ENCODE measurements at places on chromosomes 5 and 9.

DNA sequence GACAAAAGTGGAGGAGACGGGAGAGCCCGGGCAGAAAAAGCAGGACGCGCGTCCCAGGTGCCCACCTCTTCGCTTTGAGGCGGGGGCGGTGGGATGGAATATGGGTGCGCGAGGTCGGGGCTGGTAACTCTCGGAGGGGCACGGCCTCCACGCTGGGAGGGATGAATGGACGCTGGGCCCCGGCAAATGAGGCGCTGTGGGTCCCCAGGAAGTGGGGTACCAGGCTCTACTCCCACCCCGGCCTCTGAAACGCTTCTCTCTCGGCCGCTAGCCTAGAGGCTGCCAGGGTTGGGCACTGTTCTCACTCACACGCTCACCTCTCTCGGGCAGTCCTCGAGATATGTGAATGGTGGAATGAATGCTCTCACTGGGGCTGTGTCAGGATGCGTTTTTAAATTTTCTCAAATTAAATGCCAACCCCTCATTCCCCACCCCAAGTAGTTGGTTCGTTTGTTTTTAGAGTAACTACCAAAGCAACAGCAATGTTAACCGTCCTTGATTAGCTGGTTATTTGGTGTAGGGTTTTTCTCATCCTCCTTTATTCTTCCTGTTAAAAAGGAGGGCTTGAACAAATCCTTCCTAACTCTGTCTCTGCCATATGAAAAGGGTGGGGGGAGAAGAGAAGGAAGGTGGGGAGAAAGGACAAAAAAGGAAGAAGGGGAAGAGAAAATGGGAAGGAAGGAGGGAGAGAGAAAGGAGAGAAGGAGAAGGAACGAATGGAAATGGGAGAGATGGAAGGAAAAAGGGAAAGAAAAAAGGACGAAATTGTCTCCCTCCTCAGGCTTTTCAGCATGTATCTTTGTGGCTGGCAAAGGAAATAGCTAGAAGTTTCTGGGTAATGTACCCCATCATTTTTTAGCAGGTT is 1.3 kb upstream of the EBF1 start:
- DNase-seq, result no peak

GRCh38 chr5:110038297-110038997 is 348.7 kb downstream of the MAN2A1 start:
- DNase-seq, result no peak

- DNase-seq, result no peak
Observed at GRCh38 chr9:125971050-125971449, 223.9 kb downstream of the PBX3 start.

DNA sequence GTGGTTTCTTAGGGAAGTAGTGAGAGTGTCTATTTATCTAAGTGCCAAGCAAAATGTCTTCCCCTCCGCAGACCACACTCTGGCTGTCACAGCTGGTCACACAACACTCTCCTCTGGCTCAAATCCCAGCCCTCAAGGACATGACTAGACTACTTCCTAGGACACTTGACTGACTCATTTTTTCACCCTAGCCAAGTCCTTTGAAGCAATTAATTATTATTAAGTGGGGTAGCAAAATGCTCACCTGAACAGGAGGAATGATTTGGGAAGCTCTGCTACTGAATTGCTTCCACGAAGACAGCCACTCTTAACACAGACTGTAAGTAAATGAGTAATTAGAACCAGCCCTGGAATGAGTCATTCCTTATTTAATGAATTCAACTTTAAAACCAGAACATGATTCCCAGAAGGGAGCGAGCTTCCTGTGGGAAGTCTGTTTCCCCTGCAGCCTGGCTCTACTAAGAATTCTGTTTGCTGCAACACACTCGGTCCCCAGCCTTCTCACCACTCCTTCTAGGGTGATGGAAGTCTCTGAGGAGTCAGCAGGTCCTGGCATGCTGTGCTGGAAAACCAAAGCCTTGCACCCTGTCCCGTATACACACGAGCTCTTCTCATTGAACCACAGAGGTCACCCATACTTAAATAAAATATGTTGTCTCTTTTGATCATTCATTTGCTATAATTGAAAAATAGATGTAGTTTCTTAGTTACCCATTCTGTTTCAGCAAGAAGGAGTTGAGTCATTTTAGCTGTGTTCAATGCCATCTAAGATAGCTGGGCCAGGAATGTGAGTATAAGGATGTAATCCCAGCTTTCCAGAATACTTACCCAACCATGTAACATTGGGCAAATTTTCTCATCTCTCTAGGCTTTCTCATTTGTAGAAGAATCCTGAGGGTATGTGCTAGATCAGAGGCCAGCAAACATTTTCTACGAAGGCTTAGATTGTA is 218.6 kb upstream of the RASEF start:
- no peak for DNase-seq

DNA sequence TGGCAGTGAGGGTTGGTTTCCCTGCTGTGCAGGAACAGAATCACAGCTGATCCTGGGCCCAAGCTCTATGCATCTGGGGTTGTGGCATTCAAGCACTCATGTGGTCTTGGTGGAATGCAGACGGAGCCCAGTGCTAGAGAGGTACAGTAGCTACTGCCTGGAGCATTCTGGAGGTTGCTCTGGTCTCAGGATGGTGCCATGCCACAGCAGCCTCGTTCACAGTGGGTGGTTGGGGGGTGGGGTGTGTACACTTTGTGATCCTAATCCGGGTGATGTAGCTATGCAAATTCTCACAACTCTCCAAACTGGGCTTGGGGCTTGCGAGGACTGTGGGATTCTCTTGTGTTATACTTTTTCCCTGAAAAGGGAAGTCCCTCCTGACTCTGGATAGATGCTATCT is 45.2 kb downstream of the FGD3 start:
- DNase-seq, result no peak

DNA sequence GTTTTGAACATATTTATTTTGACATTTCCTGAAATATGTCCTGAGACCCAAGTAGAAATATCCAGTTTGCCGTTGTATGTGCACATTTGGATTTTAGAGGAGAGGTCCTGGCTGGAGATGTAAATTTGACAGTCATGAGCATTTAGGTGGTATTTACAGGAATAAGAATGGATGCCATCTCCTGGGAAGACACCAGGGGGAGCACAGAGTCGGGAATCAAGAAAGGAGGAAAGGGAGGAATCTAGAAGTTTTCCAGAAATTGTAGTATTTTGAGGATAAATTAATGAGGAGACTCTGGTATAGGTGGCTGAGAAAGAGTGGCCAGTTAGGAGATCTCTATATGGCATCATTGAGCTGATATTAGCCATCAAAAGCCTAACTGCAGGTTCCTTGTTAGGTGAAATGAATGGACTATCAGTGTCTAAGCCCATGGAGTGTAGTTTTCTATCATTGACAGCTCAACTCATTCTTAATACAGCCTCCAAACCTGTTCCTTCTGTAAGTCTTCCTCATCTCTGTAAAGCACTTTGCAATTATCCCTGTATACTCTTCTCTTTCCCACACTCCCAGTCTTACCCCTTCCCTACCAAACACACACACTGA is 7.2 kb downstream of the GAPT start:
- no peak for DNase-seq

GRCh38 chr5:38259062-38259808 is 876 bp downstream of the EGFLAM start:
- no peak for DNase-seq

DNA sequence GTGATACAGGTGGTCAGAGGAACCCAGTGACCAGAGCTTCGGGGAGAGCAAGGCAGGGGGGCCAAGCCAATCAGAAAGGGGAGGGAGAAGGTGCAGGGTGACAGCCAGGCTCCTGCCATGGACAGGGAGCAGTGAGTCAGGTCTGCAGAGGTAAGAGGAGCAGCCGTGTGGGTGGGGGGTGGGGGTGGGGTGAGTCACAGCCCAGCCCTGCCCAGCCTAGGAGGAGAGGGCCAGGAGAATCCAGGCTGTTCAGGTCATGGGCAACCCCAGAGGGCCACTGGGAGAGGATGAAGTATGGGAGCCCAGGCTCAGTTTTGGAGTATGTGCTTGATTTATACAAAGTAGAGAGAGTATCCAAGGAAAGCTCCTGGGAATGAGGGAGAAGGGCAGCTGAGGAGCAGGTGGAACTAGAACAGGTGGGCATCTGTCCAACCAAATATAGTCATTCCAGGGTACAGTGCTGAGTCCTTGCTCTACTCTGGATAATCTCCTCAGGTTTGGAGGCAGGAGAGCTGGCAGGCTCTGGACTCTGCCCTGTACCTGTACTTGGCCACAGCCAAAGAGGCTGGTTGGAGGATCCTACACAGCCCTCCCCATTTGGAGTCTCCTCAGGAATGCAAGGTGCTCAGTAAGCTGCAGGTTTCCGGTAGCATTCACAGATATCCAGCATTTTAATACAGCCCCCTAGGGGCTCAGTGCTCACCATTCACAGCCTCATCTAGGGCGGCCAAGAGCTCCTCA is 1.6 kb downstream of the HBEGF start:
- DNase-seq, result no peak

DNA sequence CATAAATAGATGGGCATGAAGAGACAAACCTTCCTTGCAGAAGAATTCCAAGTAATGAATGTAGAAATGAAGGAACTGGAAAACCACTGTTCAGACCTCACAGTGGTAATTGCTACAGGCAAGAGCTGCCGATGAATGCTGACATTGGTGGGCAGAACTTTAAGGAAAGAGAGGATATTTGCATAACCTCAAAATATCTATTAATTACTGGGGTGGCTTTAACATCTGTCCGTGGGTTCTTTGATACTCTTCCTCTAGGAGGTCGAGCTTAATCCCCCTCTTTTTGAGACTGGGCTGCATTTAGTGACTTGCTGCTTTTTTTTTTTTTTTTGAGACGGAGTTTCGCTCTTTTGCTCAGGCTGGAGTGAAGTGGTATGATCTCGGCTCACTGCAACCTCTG is 34.7 kb downstream of the LAMC3 start:
- no peak for DNase-seq

DNA sequence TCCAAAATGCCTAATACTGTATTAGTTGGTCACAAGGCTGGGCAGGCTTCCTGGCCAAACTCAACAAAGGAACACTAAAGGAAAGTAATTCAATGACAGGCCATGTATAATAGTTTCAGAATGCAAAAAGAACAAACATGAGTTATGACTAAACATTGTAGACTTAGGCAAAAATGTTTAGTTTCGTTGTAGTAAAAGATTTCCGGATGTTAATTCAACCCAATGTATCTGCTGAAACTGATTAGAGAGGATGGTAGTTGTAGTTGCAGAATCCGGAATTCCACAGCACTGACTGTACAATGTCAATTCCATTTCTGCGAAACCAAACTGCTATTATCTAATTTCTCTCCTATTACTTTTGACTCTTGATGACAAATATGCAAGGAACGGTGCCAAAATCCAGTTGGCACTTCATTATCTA is 117.9 kb upstream of the FST start:
- DNase-seq, result no peak

GRCh38 chr5:91875196-91875779 is 492.2 kb upstream of the ARRDC3 start:
- peak; percentile 20 for DNase-seq

DNA sequence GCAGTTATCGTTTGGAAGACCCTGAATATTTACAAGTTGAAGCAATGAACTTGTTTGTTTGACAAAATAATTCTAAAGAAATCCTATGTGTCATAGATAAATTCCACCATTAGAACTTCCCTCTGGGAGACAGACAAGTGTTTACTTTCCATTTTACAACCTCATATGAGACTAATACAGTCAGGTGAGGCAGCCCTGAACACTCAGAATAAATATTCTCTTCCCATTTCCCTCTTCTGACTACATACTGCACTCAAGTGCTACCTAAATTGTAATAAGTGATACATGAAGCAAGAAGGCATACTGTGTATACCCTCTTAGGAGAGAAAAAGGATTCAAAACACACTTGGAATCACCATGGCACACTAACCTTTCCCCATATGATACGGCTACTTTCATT is 6.8 kb downstream of the RASEF start:
- no peak for DNase-seq

- no peak for DNase-seq
Observed at GRCh38 chr5:165781738-165782137, 2276.3 kb downstream of the MAT2B start.

DNA sequence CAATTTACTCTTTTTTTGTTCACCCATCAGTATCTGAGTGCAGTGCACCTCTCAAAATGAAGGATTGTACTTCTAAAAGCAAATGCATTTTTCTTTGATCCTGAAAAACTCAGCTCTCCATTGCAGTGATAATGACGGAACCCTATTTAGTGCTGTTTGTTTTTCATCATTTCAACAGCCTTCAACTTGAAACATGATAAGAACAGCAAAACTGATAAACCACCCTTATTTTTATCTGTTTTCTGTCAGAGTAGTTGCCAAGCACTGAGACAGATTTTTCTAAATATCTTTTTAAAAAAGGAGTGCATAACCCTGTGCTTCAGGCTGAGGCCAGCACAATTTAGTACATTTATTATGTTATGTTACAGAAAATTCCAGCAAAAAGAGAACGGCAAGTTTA is 549.8 kb upstream of the DMAC1 start:
- DNase-seq, result no peak

DNA sequence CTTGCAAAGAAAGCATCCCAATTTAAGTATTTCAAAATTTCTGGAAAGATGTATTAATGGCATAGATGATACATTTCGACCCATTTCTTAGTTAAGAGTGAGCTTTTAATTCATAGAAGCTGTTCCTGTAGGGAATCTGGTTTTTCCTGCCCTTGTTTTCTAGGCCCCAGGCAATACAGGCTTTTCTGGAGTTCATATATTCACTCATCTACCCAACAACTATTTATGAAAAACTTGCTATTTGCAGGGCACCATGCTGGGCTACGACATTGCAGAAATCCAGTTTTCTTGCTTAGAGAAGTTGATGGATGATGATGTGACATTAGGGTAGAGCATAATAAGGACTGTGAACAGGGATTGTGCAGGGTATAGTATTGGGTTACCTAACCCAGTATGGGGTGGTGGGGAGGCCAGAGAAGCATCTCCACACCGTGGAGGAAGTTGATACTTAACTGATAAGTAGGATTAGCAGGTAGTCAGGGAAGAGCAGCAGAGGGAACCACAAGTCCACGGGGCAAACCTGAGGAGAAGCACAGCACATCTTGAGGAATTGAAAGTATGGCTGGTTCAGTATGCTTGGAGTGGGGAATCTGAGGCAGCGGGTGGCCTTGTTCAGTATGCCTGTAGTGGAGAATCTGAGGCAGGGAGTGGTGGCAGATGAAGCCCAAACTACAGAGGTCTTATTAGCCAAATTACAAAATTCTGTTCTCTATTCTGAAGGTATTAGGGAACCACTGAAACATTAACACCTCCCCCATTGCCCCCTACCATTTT is 247.5 kb downstream of the ARRDC3 start:
- DNase-seq, result no peak

Measured in forelimb muscle (tissue), 1 donor.